Stimulated activated CD8-positive, alpha-beta memory T cell treated with anti-CD3 and anti-CD28 coated beads, Interleukin-7, amount 100 ng/mL, for 4 hours (primary cell): ENCODE measurements at places on chromosomes 2 and 18.

GRCh38 chr2:201191132-201191875 lies 8.4 kb downstream of the CASP10 start:
- no peak for DNase-seq

DNA sequence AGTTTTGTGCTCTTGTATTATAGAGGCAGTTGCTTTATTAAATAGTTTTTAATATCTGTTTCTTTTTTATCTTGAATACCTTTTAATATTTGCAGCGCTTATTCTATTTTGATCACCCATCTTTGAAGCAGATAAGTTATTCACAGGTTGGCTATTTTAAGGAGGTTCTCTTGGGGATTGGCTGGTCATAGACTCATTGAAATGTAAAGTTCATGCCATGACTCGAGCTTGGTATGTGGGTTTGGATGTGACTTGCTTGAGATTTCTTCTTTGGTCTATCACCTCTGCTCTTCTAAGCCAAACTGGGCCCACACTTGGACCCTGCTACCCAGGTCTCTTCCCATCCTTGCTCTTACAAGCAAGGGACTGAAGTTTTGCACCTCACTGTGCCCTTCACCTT lies 33.6 kb downstream of the FARP2 start:
- no peak for DNase-seq

GRCh38 chr2:191747170-191747530 lies 69.2 kb downstream of the NABP1 start:
- no peak for DNase-seq

DNA sequence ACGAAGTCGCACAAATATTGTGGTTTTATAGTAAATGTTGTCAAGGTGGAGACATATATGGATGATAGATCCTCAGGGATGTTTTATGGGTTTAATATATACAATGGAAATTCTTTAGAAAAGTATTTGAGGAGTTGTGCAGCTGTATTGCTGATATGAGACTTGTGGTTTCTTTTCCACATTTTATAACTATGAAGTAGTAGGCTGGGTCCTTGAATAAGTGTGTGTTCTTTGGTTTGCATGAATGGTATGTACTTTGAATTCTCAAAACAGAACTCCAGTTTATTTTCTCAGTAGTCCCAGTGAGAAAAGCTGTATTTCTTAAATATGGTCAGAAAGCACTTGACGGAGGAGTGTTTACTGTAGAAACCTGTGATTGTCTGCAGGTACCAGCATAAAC lies 42.4 kb downstream of the PLCL1 start:
- no peak for DNase-seq

GRCh38 chr2:128236491-128237035 lies 82.1 kb downstream of the HS6ST1 start:
- no peak for DNase-seq

- no peak for DNase-seq
These were observed 2.8 kb downstream of the GULP1 start for GRCh38 chr2:188294352-188294926.

- DNase-seq = no peak
These were observed 355.0 kb downstream of the DSC3 start for GRCh38 chr18:30687501-30687900.

DNA sequence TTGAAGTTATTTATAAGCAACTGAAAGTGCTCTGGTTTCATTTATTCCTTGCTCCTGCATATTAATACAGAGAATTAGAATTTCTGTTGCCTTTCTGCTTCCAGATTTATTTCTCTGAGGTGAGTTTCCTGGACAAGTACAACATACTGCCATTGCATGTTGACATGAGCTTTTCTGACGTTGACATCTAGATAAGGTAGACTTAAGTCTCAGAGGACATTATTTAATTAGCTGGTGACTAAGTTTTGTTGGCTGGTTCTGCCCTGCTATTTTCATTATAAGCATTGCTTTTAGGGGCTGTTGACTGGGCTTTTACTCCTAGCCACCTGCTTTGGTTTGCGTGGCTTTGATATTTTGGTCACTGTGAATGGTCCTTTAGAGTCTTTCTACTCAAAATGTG lies 282.9 kb upstream of the SPRED2 start:
- DNase-seq = no peak

- DNase-seq = no peak
These were observed 149.1 kb downstream of the ZNF516 start for GRCh38 chr18:76345901-76346300.

- DNase-seq = no peak
These were observed 23.6 kb downstream of the NEDD4L start for GRCh38 chr18:58067601-58068000.

- DNase-seq = no peak
These were observed 8.5 kb downstream of the ESPNL start for GRCh38 chr2:238108423-238109183.

GRCh38 chr18:27717250-27717649 lies 459.7 kb downstream of the CDH2 start:
- no peak for DNase-seq

- DNase-seq = no peak
These were observed 108.7 kb downstream of the ZBTB7C start for GRCh38 chr18:48300463-48300961.

DNA sequence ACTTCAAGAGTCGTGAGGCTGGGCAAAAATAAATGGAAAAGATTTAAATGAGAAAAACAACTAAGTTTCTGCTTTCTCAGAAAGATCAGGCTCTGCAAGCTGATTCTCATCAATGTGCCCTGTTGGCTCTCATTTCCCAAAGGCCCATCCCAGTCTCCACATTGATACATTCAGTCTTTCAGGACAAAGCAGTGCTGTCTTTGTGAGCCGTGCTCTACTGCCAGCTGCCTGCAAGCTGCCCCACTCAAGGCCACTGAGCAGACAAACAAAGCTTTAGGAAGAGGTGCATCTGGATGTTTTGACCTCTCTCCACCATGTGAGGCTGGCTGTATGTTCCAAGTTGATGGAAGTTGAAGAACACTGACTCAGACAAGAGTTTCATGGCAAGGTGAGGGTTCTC lies 48.8 kb downstream of the FSHR start:
- DNase-seq = no peak

DNA sequence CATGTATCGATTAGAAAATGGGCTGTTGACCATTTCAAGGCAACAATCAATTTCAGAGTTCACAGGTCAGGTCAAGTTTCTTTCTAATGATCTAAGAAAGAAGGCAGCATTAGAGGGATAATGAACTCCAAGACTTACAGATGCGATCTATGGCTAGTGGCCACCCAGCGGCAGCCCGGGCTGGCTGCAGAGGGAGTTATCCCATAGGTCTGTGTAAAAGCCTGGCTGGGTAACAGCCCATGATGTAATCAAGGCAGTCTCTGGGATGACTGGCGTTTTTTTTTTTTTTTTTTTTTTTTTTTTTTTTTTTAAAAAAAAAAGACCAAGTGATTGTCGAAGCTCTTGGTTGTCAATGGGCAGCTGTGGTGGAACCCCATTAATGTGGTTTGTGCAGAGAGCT lies 171.1 kb upstream of the SKOR2 start:
- DNase-seq = no peak

DNA sequence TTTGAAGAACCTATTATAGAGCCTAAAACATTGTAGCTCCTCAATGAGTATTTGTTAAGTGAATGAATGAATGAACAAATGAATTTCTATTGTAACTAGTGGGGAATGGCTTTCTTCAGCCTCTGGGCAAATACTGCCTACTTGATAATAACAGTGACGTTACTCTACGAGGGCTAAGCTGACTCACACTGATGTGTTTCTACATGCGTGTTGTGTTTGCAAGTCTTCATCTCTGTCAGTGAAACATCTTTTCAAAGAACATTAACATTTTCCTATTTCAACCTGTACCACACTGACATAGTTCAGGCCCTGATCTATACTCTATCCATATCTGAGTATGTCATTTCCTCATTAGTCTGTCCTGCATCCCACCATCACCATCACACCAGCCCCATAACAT lies 319.9 kb upstream of the ACVR2A start:
- DNase-seq = no peak

DNA sequence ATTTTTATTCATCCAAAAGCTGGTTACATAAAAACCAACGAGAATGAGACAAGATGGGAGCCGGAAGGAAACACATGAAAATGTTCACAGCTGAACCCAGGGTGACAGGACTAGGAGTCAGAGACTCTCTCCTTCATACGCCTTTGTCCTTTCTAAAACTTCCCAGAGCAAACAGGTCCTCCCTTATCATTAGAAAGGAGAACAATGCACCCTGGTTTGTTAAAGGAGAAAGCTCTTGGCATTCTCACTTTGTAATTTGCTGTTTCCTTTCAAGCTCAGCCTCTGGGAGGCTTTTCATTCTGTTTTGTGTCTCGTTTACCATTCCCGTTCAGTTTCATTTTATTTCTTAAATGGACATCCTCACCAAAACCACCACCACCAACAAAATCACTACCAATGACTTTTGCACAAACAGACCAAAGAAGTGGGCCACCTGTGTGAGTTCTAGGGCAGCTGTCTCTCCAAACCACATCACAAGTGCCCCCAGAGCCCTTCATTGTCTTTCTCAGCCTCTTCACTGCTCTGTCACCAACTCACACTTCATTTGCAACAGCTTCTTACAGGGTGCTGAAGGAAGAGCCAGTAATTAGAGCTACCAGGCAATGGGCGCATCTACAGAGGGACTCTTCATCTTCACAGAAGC lies 105.3 kb downstream of the HDAC4 start:
- no peak for DNase-seq

- DNase-seq = no peak
These were observed 23.0 kb downstream of the CD302 start for GRCh38 chr2:159775021-159775420.

- DNase-seq = no peak
These were observed at the start of gene KCNF1 for GRCh38 chr2:10911291-10912075. TSS of gene KCNF1 (plus strand) at chr2:10911934. CDS start at chr2:10912427, 493 bp downstream.

GRCh38 chr2:119478978-119479295 lies 45.3 kb downstream of the SCTR start:
- DNase-seq = no peak

DNA sequence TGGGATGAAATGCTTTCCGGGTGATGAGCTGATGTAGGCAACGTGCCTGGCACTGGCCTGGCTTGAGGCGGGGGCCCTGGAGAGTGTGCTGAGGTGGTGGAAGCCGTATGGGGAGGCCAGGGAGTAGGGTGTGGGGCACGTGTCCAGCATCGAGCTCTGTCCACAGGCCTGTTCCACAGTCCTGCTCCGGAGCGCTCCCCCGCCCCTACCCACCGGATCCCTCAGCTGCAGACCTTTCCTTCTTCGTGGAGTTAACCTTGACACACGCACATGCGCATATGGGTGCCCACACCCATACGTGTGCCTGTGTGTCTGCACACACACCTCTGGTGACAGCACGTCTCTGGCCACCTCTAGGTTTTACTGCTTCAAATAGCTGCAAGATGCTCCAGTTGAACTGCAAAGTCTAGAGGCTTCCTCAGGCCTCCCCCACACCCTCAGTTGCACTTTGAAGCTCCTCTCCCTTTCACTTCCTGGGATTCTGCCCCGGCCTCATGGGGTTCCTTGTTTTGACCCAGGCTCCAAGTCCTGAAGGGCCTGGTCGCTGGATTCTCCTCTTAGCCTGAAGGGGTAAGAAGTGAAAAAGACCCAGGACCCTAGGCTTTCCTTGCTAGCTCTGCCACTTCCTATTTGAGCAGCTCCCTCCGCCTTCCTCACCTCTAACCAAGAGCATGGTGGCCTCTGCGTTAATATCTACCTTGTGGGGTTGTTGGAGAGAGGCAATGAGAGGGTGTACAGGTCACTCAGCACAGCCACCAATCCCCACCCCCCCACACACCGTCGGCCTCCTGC lies 49.5 kb downstream of the INHBB start:
- DNase-seq = no peak

DNA sequence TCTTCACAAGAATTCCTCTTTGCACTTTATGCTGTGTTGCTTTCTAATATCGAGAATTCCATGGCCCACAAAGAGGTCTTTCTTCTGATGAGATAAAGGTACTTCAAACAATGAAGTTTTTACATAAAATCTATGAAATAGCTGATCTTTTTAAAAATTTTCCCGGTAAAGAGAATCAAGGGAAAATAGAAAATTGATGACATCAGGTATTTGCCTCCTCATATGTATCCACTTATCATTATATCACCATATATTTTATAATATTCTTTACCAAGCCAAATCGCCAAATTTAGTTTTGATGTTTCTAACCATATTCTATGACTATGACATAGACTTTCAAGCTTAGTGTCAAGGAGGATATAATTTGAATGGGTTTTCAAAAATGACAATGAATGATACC lies 139.8 kb downstream of the CHST9 start:
- DNase-seq = no peak

- no peak for DNase-seq
These were observed 78.5 kb downstream of the UGGT1 start for GRCh38 chr2:128169497-128169896.

- DNase-seq = no peak
These were observed 79.8 kb upstream of the SPATS2L start for GRCh38 chr2:200226451-200227426.

GRCh38 chr18:56727399-56727798 lies 76.2 kb downstream of the WDR7 start:
- no peak for DNase-seq

DNA sequence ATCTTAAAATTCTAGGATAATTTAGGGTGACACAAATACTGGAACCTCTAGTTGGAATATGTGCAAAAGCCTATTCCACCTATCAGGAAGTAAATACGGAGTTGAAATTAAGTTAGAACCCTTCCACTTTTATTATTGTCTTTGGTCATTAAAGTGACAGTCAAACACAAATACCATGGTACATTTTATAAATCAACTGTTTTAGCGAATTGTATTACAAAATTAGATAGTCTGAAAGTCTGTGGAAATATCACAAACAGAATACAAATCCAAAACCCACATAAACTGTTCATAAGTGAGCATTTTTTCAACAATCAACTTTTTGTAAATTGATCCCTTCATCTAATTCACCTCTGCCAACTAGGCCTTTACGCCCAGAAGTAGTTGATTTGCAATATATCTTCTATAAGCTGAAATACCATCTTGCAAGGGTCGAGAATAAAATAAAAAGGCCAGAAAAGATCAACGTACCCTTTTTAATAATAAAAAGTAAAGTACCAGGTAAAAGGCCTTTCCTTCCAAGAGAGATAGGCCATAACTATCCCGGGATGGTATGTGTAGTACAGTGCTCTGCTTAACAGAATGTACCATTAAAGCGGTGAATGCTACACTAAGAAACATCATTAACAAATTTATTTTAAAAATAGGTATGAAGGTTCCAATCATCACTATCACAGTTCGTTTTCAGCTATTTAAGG lies 1.3 kb downstream of the USP34 start:
- DNase-seq = no peak

- DNase-seq = no peak
These were observed 11.5 kb downstream of the ASAP2 start for GRCh38 chr2:9217838-9218770.
